SJSA1 (cell line): ENCODE measurements at places on chromosomes 11 and 22. TPM values are rescaled to one million over a fixed set of nuclear protein-coding genes. Genes with fewer than 3 reads are reported as not detected.
A peak's percentile ranks its signal among the peaks of the same experiment; 100 is the strongest.

DNA sequence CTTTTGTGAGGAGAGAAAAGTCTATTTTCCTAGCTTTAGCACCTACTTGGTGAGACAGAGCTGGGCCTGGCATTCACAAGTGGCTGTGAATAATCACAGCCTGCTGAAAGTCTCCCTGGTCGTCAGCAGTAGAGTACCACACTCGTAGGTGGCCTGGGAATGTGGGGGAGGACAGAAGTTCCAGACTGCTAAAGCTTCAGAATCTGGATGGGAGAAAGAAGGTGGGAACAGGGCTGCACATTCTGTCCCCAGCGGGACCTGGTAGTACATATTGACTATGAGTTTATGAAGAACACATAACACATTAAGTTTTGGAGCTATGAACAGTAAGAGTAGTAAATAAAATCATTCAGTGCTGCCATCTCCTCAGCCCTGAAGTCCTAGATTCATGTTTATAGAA is 19.0 kb upstream of the LIMK2 start:
- no peak for DNase-seq

DNA sequence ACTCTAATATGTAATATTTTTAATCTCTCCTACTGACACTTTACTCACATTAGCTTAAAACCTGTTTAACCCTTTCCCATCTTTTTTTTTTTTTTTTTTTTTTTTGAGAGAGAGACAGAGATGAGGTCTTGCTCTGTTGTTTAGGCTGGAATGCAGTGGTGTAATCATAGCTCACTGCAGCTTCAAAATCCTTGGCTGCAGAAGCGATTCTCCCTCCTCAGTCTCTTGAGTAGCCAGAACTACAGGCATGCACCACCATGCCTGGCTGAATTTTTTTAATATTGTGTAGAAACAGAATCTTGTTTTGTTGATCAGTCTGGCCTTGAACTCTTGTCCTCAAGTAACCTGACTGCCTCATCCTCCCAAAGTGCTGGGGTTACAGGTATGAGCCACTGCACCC is 37.3 kb downstream of the PAMR1 start:
- no peak for DNase-seq

- peak; percentile 92 for DNase-seq
Observed at GRCh38 chr11:64448599-64449380, 89.8 kb downstream of the RPS6KA4 start.

GRCh38 chr11:86745571-86745970 is 54.8 kb upstream of the PRSS23 start:
- DNase-seq = no peak

DNA sequence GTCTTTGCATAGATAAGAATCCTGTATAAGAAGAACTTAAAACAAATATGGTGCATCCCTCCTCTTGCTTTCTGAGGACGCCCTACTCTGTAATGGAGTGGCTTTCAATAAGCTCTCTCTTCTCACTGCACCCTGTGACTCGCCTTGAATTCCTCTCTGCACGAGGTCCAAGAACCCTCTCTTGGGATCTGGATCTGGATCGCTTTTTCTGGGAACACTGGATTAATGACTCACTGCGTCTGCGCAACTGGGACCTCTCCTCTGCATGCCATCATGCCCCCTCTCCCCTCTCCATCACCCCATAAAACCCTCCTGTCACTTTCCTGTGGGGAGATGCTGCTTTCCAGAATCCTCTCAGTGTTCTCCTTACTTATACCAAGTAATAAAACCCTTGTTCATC is 15.1 kb upstream of the CABP2 start:
- DNase-seq = no peak

DNA sequence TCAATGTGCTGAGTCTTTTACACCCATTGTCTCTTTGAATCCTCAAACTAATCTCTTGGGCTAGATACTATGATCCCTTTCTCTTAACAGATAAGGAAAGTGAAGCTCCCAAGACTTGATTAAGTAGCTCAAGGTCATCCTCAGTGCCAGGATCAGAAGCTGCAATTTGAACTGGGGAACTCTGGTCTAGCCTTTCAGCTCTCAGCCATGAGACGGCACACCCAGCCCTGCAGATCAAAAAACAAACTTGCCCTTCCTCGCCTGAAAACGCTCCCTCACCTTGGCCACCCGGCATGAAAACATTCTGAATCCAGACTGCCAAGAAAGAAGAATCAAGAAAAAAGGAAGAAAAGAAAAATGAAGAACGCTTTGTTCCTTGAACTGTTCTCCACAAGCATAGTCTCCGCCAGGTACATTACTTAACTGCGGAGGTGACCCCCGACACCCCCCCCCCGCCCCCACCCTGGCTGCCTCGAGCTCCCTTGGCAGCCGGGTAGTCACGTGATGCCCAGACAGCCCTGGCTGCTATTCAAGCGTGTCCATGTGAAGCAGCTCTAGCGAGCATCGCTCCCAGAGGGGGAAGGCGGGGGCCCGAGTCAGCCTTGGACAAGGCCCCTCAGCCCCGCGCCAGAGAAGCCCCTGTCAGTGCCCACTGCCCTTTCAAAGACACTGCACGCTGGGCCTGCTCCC is 451.2 kb downstream of the MIAT start:
- DNase-seq = no peak

DNA sequence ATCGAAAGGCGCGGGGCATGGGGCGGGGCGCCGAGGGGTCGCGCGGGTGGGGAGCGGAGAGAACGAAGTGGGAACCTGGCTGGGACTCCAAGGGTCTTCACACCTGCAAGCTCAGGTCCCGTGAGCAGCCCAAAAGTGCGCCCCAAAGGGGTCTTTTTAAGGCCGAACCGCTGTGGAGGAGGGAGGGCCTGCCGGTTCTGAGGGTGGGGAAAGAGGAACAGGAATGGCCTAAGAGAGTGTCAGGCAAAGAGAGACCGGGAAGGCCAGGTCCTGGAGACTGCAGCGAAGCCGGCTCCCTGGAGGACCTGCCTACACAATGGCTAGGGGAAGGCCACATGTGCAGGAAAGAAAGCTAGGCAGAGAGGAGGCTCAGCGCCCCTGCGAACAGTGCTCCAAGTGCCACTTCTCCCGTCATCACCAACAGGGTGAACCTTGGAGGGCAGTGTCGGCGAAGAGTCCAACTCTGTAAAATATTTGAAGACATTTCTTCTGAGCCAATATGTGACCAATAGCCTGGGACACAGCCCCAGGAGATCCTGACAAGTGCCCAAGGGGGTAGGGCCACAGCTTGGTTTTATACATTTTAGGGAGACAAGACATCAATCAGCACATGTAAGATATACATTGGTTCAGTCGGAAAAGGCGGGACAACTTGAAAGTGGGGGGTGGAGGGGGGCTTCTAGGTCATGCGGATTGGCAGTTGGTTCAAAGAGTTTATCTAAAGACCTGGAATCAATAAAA is 710 bp upstream of the DGCR2 start:
- peak; percentile 19 for DNase-seq

- no peak for DNase-seq
Observed at GRCh38 chr11:20060181-20060580, 100.1 kb downstream of the DBX1 start.

- DNase-seq = no peak
Observed at GRCh38 chr11:12261551-12261950, 115.8 kb upstream of the PARVA start.

- no peak for DNase-seq
Observed at GRCh38 chr11:35163209-35163608, 24.2 kb downstream of the CD44 start.

IGF2 gene
- 29.7 and 31.5 TPM in 2 replicates for total RNA-seq

DNA sequence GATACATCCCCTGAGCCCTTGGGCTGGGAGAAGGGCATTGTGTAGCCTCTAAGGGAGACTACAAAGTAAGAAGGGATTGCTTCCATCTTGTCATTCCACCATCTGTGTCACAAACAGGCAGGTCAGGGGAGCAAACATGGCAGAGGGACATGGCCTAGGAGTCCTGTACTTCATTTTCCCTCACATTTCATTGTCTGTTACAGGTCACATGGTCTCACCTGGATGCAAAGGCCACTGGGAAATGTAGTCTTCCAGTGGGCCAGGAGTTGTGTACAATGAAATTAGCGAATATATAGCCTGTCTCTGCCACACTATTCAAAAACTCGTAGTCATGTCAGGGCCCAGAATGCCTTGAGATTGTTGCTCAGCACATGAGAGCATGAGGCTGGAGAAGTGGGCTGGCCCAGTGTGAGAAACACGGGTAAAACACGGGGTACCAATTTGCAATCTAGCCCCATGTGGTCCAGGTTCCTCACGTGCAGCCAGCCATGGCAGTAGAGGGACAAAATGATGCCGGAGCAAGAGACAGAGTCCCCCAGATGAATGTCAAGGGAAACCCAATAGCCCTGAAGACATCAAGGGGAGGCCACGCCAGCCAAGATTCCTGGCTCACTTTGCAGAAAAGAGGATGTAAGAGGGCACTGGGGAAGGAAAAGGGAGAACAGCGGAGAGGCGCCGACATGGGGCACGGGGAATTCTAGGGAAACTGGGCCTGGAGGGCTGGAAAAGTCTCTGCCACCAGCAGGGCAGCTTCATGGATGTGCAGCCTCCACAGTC is 47.7 kb upstream of the EMID1 start:
- no peak for DNase-seq

MPZL3 gene
- not detected in 2 replicates for total RNA-seq

DNA sequence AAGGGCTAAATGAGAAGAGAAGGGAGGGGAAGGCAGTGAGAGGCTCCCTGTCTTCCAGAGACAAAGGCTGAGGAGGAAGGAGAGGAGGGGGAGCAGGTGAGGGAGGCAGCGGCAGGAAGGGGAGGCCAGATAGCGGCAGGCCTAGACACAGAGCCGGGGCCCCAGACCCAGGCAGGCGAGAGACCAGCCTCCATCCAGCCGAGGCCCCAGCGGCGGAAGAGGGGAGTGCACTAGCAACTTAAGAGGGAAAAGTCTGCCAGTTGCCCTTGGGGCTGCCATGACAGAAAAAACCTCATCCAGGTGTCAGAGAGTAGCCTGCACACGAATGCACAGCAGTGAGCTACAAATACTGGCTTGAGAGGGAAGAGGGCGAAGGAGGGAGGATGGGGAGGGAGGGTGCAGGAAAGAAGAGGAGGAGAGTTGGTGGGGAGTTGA is 46.7 kb downstream of the IGLL1 start:
- DNase-seq = no peak

NUP160 gene
- 31.7 and 47.1 TPM in 2 replicates for total RNA-seq

DTX4 gene
- 4.1 and 7.6 TPM in 2 replicates for total RNA-seq

DNA sequence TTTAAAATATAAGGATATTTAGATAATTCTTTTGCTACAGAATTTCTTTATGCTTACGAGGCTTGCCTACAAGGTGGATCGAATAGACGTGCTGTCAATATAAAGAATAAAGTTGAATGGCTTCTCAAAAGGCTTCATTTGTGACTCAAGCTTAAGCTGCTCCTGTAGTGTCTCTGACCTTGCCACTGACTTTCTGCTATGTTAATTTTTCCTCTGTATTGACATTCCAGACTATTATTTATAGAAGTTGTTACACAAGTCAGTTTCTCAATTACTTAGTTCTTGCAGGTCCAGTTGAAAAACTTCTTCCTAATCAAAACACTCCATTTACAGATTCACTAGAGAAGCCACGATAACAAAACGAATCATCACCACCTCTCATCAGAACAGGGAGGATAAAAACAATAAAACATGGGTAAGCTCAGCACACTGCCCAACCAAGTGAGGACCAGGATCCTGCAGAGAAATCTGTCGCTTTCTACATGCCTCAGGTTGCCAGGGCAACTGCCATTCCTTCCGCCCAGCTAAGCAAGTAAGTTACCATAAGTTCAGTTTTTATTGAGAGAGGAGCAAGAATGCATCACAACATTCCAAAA is 39.0 kb upstream of the CHKA start:
- peak; percentile 22 for DNase-seq

GRCh38 chr11:94194712-94195111 is 66.1 kb downstream of the PANX1 start:
- DNase-seq = no peak

TREH gene
- not detected in 2 replicates for total RNA-seq

DNA sequence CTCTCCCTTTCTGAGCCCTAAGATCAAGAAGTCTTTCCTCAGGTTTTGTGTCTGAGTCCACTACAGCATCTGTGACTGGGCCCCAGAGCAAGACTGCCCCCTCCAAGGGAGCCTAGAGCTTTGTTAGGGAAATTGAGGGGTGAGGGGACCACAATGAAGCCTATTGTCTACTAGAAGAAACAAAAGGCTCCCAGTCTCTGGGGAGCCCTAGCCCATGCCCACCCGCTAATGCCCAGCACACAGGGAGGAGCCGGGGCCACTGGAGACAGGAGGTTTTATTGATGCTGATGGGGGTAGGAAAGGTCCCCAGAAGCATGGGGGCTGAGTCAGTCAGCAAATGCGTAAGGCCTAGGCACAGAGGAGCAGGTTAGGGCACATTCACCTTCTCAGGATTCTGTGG is 14.0 kb downstream of the RHOG start:
- DNase-seq = no peak

- no peak for DNase-seq
Observed at GRCh38 chr11:16412525-16413172, 56.3 kb upstream of the SOX6 start.

- no peak for DNase-seq
Observed at GRCh38 chr11:78208257-78209165, 19.8 kb downstream of the USP35 start.

DNA sequence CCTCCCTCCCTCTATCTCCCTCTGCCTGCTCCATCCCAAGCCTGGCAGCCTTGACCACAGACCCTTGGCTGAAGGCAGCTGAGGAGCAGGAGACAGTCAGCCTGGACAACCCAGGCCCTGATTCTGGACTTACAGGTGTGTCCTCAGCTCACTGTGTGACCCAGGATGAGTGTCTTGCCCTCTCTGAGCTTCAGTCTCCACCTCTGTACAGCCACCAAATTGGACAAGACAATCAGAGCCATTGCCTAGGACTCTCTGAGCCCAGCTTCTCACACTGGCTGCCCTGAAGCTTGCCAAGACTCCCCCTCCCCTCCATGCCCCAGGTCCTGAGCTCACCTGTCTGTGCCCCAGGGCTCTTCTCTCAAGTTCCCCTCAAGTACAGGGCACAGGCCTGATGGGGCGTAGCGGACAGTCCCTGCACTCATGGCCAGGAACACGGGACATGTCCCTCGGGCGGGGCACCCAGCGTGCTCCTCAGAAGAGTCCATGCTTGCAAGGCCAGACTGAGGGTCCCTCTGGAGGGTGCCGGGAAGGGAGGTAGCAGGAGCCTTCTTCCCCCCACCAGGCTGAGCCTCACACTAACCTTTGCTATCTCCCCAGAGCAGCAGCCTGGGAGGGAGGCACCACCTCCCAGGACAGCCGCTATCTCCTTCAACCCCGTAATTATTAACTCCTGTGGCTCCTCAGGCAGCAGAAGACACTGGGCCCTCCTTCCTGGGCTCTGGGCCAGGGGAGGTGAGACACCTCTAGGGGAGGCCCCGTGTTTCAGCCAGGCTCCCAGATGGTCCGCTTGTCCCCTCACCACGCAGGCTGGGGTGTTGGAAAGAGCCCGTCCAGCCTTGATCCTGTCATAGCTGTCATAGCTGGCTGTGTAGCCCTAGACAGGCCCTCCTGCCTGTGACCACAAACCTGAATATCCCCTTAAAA is 2.6 kb upstream of the RAB3IL1 start:
- no peak for DNase-seq

DNA sequence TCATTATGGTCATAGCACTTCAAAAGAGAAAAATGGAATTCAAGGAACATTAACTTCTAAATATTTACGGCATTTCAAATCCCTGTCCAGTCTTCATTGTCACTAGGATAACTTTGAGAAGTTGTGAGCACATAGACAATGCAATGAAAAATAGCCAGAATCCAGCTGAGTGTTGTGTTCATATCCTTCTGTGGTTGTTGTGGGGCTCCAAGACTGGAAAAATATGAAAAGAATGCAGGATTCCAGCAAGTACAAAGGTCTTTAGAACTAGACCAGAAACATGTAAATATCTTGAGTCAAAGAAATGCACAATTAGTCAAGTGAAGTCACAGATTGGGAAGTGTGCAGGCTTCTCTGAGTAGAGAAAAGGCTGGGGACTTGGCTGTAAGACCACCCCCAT is 68.7 kb downstream of the WT1 start:
- DNase-seq = no peak

AMPD3 gene
- total RNA-seq = 0.75 and 1.5 TPM in 2 replicates
